Nucleus accumbens (tissue), 56 donors: ENCODE measurements at places on chromosomes 7 and 10.

DNA sequence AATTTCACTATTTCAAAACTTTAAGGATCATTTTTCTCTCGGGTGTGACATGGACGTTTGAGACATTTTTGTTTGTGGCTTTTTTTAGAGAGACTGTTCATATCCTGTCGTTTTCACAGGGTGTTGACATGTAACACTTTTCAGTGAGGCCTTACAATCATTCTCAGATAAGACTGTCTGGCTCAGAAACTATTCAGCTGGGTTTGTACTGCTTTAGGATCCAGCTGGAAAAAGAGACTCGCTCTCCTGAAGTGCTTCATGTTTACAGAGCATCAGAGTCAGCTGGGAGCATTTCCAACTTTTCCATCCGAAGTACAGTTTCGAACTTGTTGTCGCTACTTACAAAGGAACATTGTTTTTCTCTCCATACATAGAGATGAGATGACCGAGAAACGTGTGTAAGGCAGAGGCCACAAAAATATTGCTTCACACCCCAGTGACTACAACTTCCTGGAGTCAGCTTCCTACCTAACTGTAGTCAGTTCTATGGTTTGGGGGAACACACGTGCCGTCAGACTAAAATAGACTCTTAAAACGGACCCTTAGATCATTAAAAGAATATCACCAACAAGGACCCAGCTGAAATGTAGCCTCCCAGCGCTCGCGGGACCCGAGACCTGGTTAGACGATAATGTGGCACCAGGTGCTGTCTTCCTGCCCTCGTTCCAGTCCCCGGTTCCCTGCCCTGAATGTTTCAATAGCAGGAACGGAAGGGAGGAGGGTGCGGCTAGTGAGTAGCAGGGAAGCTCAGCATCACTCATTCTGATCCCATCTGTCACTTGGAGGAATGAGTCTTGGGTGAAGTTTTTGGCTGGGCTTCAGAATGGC lies 78.0 kb downstream of the MKI67 start:
- DNase-seq, result no peak

DNA sequence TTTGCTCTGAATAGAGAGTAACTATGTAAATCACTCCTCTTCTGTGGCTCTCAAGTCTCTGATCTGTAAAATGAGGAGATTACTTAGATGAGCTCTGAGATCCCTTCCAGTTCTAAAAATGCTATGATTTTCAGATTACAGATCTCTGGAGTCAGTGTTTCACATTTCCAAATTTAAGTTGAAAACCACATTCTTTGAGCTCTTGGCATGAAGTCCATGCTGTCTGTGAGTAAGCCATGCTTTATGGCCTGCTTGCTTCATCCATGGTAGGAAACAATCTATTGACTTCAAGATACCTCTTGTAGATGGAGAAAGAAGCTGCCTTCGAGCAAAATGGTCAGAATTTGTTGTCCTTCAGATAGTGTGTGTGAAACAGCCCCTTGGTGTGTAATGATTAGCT lies 64.9 kb downstream of the CELF2 start:
- no peak for DNase-seq

DNA sequence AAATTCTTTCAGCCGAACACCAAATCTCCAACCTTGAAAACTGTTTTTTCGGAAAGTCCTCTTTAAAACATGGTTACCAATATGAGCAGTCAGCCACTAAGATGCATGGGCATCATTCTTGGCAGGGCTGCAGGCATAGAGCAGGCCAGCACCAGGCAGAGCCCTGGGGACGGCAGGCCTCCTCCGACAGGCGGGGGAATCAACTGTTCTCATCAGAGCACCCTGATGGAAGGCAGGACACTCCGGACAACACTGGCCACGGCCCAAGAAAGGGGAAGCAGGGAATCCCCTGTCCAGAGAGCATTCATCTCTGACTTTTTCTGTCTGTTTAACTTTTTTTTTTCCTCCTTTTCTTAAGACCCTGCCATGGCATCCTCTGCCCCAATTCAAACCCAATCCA lies 1.4 kb upstream of the NOS3 start:
- no peak for DNase-seq

DNA sequence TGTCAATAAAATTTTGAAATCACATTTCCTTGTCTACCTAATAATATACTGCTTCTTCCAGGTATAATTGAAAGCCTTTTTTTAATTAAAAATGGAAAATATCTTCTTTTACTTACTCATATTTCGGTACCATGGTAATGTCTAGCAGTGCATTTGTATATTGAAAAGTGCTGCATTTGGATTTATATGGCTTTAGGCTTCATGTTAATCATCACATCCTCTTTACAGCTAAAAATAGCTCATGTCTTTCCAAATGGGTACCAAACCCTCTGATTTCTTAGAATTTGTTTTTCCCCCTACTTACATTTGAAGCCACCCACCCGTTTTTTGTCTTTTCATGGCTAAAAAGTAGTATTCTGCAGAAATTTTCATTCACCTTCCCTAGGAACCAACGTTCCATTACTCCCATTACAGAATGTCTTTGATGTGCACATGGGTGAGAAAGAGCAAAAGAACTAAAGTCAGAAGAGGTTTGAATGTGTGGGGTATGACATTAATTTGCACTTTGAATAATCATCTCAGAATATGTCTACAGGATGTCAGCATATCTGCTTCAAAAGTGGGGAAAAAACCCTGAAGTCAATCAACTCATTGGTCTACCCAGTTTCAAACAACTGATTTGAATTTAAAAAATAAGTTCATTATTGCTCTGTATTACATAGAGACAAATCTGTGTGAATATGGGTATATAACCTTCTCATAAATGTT lies 935.9 kb downstream of the GATA3 start:
- DNase-seq, result no peak

DNA sequence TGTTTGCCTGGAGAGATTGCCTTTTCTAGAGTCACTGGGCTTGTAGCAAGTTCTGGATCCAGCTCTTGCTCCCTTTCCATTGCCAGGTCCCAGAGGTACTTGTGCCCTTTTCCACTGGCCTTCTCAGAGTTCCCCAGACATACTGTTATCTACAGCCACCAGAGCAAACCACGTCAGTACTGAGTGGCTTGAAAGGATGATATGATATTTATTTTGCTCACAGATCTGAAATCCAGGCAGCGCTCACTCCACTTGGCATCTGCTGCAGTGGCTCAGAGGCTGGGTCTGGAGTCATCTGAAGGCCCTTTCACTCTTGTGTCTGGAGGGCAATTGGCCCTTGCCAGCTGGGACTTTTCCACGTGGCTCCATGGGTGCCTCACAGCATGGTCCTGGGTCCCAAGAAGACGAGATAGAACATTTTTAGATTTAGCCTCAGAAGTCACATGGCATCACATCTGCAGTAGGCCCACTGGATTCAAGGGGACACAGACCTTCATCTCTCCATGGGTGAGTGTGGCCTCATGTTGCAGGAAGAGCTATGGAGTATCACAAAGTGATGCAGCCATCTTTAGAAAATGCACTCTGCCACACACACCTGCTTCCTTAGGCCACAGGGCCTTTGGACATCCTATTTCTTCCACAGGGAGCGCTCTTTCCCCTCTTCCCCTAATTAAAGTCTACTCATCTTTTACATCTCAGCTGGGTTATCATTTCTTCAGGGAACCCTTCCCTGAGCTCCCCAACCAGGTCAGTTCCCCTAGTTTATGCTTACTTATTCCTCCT lies 22.9 kb upstream of the TCF7L2 start:
- no peak for DNase-seq

DNA sequence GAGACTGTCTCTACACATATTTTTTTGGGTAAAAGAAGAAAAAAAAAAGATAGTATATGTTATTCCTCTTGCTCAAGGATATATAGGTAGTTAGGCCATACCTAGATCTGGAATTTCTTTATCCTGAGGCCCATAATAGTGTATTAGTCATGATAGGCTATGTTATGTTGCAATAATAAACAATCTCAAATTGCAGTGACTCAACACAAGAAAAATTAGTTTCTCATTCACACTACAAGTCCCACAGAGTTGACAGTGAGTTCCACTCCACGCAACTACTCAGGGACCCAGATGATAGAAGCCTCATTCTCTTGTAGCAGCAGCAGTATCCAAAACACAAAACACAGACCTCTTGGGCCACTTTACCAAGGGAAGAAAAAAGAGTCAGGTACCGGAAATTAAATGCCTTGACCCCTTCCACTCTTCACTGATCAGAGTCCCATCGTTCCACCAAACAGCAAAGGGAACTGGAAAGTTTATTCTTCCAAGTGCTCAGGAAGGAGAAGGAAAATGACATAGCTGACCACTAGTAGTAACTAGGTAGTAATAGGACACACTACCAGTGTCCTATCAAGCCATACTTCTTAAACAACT lies 7.4 kb upstream of the C10orf67 start:
- DNase-seq, result no peak

DNA sequence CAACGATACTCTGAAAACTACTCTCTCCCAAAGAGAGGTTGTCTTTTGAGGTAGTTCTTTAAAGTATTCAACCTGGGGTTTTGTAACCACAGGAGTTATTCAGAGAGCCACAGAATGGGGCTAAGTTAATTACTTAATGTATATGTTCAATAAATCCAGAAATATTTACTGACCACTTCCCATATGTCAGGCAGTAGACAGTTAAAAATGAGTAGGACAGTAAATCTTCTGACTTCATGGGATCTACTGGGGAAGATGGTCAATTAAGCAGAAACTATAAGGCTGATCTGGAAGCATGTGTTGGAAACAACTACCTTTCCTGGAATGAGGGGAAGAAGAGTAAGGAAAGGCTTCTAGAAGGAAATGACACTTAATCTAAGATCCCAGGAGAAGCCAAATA lies 167.7 kb downstream of the MAGI2 start:
- no peak for DNase-seq

DNA sequence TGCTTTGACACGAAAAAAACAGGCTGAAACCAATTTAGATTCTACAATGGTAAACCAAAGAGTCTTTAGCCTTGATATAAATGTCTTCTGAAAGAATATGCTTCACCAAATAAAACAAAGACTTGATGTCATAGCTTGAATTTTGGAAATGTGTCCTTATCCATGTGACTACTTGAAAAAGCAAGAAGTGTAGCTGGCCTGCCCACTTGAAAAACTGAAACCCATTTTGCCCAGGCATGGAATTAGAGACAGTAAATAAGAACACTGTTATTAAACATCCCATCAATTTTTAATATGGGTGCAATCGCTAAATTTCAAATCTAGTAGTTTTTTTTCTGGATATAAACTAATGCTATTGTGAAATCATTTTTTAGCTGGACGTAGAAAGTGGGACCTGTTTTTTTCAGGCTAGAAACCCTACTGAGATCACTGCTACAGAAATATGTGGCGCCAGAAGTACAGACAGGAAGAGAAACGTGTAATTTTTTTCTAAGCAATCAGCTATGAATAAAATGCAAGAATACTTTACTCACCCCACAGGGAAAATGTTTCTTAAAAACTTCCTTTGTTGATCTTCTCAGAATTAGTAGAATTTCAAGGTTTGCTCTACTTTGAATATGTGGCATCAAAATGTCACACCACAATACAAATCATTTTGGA lies 56.7 kb downstream of the PIP4K2A start:
- DNase-seq, result no peak

DNA sequence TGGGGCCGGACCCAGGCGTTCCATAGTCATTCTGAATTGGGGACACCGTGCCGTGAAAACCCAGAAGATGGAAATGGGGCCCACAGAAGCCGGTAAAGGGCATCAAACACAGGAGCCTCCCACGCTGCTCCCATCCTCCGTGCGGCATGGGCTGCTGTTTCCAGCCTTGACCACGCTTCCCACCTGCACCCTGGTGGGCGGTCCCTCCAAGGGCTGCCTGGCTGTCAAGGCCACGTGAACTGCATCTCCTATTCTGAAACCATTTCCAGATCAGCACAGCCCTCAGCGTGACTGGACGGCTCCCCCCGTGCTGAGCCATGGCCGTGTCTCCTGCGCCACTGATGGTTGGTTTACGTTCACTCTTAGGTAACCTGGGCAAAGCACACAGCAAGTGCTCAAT lies 14.1 kb downstream of the CFAP46 start:
- DNase-seq, result no peak

DNA sequence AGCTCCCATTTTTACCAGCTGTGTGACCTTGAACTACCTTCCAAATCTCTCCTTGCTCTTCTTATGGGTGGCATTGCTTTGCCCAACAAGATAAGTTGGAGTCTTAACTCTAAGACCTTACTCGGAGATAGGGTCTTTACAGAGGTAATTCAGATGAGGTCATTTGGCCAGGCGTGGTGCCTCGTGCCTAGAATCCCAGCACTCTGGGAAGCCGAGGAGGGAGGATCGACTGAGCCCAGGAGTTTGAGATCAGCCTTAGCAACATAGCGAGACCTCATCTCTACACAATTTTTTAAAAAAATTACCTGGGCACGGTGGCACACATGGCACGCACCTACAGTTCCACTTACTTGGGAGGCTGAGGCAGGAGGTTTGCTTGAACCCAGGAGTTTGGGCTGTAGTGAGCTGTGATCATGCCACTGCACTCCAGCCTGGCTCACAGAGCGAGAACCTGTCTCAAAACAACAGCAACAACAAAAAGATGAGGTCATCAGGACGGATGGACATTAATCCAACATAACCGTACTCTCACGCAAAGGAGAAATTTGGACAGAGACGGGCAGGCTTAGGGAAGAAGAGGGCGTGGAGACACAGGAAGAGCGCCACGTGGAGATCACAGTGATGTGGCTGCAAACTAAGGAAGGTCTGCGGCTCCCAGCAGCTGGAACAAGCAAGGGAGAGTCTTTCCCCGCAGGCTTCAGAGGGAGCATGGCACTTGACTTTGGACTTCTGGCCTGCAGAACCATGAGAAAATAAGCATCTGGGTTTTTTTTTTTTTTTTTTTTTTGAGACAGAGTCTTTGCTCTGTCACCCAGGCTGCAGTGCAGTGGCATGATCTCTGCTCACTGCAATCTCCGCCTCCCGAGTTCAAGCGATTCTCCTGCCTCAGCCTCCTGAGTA lies 122.3 kb upstream of the CARD11 start:
- no peak for DNase-seq

GRCh38 chr10:91389636-91390512 lies 20.3 kb upstream of the HECTD2 start:
- DNase-seq, result no peak

DNA sequence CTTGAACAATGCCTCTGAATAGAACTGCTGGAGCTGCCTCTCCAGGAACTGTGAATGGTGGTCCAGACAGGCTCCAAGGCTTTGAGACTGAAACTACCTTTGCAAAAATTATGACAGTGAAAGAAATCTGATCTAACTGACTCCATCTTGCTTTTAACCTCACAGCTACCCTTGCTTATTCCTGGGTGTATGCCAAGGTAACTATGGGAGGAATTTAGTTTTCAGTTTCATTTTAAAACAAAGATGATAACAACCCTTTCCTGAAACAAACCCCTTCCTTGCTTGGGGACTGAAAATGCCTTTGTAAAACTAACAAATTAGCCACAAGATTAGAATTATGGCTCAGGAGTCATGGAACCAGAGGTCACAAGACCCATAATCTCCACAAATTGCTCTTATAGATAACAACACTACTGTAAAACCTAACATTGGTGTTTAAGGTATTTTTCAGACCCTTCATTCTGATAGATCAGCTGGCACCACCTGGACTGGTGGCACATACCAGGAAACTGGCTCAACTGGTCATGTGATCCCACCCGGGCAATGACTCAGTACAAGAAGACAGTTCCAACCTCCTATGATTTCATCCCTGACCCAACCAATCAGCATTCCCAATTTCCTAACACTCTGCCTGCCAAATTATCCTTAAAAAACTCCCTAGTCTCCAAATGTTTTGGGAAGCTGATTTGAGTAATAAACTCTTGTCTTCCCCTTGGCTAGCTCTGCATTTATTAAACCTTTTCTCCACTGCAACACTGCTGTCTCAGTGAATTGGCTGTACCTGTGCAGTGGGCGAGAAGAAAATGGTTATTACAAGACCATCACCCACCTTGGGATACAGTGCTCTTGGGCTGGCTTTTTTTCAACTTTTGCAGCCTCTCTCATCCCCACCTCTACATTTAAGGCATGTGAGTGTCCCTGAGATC lies 608.1 kb downstream of the TYW1 start:
- no peak for DNase-seq

- no peak for DNase-seq
Measured at GRCh38 chr10:49119746-49120145, 4.4 kb upstream of the VSTM4 start.
